Right forelimb (tissue), 1 donor: ENCODE measurements at places on chromosomes 12 and 14.

GRCh38 chr14:51521764-51522163 lies 129.9 kb upstream of the FRMD6 start:
- DNase-seq: no peak

DNA sequence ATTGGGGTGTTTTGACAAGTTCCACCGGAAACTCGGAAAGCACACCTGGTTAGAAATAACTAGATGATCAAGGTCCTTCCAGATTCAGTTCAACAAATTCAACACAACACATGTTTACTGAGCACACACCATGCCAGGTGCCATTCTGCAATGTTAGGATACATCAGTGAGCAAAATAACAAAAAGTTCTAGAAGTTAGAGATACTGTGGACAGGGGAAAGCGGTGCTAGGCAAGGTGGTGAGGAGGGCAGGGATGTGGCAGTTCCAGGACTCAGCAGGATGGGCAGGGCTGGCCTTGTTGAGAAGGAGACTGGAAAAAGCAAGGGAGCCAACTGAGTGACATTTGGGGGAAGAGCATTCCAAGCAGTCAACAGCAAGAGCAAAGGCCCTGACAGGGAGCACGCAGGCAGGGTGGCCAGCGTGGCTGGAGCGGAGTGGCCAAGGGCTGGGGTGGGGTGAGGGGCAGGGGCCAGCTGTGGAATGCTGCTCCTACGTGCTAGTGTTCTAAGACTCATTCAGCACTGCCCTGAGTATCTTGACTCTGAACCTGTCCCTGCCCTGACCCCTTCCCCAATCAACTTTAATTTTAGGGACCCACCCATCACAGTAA lies 19.4 kb upstream of the FAIM2 start:
- no peak for DNase-seq

DNA sequence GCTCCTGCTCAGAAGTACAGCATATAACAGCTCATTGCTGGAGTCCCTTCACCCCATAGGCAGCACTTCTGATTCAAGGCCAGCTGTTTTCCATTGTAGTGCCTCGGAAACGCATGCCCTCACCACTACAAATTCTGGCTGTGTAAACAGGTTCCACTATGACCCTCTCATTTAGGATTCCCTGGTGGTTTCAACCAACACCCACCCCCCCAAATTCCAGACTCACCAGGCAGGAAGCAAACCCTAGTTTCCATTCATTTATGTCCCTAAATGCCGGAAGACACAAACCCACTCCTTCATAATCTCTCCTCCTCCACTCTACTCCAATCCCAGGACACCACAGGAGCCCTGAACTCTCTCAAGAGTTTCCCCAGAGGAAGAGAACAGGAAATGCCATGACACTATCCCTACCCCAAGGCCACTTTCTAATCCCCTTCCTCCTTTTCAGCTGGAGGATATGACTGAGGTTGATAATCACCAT lies 75.9 kb upstream of the TMPO start:
- no peak for DNase-seq

DNA sequence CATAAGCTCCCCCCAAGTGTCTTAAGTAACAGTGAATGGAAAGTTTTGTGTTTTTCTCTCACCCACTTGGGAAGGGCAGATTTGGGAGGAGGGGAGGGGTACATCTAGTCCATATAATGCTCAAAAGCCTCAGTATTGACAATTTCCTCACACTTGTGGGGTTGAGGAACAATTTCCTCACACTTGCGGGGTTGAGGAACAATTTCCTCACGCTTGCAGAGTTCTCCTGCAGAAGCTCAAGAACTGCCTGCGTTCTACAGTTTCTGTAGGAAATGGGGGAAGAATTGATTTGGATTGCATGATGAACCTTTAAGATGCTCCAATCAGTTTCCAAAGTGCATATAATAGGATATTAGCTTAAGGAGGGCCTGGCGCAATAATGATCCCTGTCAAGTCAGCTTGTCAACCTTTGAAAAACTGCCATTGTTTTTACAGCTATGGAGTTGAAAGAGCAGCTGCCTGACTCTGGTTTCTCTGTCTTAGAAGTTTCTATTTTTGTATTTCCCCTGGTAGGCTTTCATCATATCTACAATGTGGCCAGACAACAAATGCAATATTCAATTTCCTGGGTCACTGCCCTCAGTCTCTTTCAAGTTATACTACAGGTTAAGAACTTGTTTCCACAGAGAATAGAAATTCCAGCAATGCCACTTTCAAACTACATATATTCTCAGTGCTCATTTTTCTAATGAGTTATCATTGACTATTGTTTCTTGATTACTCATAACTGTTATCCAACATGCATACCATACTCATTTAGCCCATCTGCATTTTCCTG lies 66.5 kb downstream of the PLEKHG7 start:
- no peak for DNase-seq

GRCh38 chr14:105413544-105413886 lies 6.1 kb upstream of the MTA1 start:
- DNase-seq: no peak
